ENCODE measurements at places on chromosomes 12 and 14. TPM values are rescaled to one million over a fixed set of nuclear protein-coding genes. Genes with fewer than 3 reads are reported as not detected.
A peak's percentile ranks its signal among the peaks of the same experiment; 100 is the strongest.

The PRPH gene
- 1.7 TPM for total RNA-seq

The POTEG gene
- total RNA-seq: not detected

The FRMD6 gene
- 7.7 TPM for total RNA-seq

The OR4E2 gene
- not detected for total RNA-seq

The PTPRB gene
- not detected for total RNA-seq

The OR10A7 gene
- total RNA-seq: not detected

The SDSL gene
- total RNA-seq: 0.29 TPM

The SERPINA10 gene
- total RNA-seq: not detected

The PEX5 gene
- 35.2 TPM for total RNA-seq

The BCDIN3D gene
- total RNA-seq: 9.0 TPM

The IPO4 gene
- total RNA-seq: 30.9 TPM

The TMEM229B gene
- total RNA-seq: 0.32 TPM

The FAM90A1 gene
- 0.67 TPM for total RNA-seq

The PTGER2 gene
- 9.6 TPM for total RNA-seq

The AKAP5 gene
- total RNA-seq: 1.9 TPM

The IL23A gene
- total RNA-seq: 138 TPM

DNA sequence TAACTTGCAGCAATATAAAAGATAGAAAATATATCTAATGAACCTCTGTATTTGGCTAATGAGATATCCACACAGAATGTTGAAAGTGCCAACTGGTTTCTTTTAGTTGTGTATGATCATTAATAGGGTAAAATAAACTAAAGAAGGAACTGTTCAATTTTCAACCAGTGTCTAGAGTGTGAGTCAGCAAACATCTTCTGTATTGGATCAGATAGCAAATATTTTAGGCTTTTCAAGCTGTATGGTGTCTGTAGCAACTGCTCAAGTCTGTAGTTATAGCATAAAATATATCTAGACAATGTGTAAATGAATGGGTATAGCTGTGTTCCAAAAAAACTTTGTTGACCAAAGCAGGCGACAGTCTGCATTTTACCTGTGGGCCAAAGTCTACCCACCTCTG lies 23.5 kb upstream of the NOVA1 start:
- no peak for DNase-seq

DNA sequence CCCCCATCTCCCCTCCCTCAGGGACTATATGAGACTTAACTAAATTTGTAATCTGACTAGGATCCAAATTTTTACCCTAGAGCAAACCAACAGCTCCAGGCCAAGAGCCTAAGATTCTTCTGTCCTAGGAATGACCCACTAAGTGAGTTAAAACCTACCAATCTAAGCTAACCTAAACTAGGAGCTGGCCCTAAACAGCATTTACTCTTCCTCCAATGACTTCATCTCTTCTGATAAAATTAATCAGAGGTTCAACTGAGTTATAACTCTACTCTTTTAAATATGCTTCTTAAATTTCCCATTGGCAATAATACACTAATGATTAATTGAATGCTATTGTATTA lies 39.9 kb upstream of the TMPO start:
- no peak for DNase-seq

GRCh38 chr14:59534361-59534987 lies 42.1 kb downstream of the CCDC175 start:
- no peak for DNase-seq

- DNase-seq: peak; percentile 37
These were observed 45.0 kb upstream of the IQSEC3 start for GRCh38 chr12:21301-22189.

DNA sequence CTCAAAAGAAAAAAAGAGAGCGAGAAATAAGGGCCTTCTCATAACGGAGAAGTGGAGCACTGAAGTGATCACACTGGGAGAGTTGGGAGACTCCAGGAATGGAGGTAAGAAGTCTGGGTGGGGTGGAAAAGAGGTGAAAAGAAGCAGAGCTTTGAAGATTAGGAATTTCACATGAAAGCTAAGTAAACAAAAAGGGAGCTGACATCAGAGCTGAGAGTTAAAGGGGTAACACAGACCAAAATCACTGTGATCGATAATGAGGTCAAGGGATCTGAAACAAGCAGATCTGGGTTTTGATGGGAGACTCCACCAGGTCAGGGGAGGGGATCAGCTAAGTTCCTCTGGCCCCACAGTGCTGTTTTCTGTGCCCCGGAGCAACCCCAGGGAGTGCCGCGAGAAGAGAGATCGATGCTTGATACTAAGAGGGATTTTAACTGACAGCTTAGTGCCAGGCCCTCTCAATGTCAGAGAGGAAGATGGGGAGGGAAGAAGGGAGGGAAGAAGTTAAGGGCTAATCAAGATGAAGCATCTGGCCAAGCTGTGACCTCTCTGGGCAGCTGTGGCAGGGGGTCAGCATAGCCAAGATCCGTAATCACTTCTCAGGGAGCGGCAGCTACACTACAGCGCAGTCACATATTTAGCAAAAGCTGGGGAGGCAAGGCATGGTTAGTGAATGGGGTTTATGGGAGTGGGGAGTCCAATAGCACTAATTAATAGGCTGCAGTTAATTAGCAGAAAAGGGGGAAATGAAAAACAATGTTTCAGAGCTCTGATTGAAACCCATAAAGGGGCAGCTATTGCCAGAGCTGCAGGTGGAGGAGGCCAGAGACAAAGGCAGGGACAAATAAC lies 8.0 kb downstream of the AQP6 start:
- no peak for DNase-seq

- DNase-seq: no peak
These were observed 364.9 kb downstream of the GALC start for GRCh38 chr14:87628129-87628528.

DNA sequence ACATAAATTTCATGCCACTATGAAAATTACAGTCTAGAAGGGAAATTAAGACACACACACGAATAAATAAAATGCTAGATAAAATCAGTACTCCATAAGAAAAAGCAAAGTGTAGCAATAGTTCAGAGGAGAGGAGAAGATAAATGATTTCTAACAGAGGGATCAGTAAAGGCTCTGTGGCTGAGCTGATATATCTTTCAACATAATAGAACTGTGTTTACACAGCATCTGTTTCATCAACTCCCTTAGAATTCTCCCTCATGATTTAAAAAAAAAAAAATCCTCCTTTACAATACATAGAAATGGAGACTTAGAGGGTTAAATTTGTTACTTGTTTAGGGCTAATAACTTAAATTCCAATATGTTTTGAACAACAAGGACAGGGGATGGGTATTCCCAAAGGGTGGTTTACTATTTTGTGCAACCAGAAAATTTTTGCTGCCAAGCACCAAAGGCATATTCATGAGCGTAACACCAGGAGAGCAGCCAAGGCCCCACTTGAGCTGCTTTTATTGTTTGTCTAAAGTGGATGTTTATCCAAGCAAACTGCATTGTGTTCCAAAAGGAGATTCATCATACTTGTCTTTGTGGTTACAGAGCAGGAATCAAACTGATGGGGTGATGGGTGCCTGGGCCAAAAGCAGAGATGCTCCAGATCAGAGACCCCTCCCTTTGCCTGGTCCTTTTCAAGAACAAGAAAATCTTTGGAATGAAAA lies 162.7 kb downstream of the BMP4 start:
- DNase-seq: no peak

DNA sequence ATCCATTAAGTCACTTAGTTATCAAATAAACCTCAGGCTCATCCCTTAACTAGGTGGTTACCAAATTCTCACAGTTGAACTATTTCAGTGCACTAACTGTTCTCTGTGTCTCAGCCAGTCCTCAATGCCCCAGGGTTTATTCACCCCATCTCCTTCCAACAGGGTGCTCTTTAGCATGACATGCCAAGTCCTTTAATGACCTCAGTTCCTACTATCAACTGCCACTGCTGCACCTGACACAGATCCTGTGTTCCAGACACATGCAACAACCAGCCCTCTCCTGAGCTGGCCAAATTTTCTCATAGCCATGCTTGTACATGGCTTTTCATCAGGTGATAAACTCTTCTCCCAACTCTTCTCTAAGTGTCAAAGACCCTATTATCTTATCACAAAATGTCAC lies 80.0 kb downstream of the ATXN2 start:
- DNase-seq: no peak

DNA sequence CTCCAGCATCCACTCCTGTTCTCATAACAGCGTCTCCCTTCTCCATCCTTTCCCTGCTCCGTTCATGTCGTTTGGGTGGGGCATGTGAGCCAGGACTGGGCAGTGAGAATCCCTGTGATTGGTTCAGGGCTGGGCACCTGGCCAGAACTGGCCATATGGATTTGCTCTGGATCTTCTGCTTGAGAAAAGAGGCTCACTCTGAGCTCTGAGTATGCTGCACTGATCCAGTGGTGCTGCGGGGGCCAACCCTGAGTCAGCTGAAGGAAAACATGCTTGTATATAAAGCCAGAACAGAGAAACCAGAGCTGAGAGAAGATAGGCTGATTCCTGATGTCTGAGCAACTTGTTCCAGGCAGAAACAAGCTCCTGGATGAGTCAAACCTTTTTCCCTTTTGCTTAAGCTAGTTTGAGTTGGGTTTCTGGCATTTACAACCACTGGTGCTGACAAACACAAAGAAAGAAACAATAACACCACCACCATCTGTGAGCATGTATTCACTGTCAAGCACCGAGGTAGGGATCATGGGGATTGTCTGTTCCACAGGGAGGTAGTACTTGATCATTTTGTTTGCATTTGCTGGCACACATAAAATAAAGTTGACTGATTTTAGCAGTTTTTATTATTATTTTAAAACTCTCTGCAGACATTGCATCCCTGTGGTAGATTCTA lies 14.0 kb upstream of the HPD start:
- no peak for DNase-seq

- no peak for DNase-seq
These were observed 58.8 kb downstream of the PIK3C2G start for GRCh38 chr12:18320036-18320617.

- no peak for DNase-seq
These were observed 26.0 kb downstream of the SH2B3 start for GRCh38 chr12:111431772-111432171.

- DNase-seq: no peak
These were observed 31.1 kb downstream of the IRF2BPL start for GRCh38 chr14:76997257-76997970.

DNA sequence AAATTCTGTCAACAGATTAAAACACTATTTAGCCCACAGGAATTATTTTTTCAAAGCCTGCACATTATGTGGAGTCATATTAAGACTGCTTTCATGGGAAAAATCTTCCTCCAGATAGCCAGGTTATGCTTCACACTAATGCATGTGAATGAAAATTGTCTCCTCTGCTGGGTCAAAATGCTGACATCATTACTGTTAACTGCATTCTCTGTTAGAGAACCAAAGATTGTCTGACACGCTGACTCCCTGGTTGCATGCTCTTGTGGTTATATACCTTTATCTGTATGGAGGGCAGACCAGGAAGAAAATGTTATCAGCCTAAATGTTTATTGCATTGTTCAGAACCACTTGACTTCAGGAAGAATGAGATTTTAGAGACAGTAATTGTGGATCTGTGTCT lies 432.2 kb upstream of the MDGA2 start:
- DNase-seq: no peak

DNA sequence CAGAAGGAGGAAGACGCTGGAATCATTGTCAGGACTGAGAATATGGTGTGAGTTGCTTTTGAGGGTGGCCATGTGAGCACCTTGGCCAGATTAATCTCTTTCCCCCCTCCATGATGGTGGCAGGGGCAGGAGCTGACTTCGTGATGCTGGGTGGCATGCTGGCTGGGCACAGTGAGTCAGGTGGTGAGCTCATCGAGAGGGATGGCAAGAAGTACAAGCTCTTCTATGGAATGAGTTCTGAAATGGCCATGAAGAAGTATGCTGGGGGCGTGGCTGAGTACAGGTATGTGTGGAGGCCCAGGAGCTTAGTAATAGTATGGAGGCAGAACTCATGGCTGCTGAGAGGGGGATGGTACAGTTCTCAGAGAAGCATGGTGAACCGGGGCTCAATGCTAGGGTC lies 4.3 kb downstream of the TINF2 start:
- no peak for DNase-seq

DNA sequence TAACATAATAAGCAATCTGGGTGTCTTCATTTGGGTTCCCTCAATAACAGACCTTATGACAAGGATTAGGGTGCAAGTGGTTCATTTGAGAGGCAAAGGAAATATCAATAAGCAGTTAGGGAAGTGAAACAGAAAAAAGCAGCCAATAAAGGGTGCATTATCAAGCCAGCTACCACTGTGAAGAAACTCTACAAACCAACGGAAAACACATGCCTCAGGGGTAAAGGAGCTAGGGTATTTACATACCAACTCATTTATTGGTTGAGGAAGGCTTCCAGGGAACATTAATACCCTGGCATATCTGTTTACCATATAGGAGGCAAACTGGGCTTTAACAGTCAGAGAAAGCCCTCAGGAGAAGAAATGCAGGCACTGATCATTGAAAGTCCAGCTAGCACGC lies 22.7 kb upstream of the IFNG-AS1 start:
- DNase-seq: no peak

GRCh38 chr12:92403210-92404175 lies 257.8 kb upstream of the BTG1 start:
- peak; percentile 65 for DNase-seq

GRCh38 chr12:95986635-95987570 lies 9.2 kb downstream of the HAL start:
- no peak for DNase-seq

DNA sequence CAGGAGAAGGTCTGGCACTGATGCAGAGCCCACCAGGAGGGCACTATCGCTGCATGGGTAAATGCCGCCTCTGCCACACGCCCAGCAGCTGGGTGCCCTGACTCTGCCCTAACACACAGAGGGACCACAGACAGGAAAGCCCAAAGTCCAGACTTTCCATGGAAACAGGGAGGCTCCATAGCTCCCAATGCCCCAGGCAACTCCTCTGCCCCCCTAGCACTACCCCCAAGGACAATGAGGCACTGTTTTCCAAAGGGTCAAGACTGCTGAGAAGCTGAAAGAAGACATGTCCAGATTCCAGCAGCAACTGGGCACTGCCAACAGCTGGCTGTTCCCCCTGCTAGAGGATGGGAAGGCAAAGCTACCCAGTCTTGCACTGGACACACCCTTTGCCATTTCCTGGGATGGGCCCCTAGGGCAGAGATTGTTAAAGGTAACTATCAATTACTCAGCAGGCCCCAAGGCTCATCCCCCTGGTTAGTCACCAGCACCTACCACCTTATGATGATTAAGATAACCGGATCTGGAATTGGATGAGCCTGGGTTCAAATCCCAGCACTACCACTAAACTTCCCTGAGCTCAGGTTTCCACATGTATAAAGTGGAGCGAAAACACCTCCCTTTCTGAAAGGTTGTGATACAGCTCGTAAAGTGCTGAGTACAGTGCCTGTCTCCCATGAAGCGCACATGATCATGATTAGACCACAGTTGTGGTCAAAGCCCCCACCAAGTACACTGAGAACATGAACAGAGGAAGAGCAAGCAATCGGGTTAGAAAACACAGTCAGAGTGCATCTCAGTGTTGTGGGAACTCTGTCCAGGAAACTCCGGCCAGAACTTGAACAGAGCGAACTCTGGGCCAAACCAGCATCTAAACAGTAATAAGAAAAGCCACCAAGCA lies 3.3 kb downstream of the PXN start:
- peak; percentile 29 for DNase-seq

DNA sequence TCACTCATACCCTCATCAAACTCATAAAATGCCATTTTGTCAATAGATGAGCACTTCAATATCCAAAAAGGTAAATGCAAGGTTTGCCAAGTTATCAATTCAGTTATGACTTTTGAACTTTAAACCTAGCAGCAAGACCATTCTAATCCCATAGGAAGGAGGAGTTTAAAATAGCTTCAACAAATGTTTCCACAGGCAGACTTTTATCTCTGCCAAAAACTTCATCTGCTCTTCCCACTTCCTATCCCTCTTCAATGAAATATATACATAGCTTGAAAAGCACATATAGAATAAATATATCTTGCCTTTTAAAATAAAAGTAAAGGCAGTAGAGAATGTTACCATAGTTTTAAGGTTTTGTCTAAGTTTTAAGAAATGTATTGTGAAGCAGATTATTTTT lies 1749.1 kb upstream of the SEL1L start:
- DNase-seq: no peak

All from activated T-cell treated with anti-CD3 and anti-CD28 coated beads, Interleukin-2, amount 50 U/mL, for 72 hours (primary cell).